ENCODE measurements at places on chromosomes 2 and 18.

DNA sequence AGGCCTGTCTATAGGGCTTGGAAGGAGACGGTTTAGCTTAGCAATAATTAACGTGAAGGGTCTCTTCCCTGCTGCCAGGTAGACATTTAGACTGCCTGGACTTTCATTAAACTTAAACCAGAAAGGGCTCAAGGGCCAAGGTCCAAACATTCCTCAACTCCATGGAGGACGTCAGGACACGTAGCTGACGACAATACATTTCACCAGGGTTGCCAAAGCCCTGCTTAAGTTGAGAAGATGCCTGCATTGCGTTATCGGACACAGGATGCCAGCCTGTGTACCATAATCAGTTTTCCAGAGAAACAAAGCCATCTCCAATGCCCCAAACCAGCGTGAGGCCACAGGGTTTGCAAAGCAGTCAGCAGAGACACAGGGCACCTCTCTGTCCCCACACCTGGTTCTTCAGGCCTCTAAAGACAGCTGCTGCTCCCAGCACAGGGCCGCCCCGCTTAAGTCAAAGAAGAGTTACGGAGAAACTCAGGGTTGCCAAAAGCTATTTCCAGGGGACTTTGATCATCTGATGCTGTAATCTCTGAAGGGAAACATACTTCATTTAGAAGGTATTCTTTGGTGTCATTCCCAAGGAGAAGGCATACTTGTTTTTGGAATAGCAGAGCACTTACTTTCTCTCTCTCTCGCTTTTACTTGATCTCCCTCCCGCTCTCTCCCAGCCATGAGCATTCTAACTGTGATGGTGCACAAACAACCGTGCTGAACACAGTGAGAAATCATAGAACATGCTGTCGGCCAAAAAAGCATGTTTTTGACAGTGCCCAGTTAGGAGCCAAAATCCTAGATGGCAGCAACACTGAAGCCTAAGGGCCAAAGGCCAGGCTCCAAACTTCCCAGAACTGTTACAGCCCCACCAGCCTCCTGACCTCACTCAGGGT is 46.0 kb downstream of the TTC32 start:
- no peak for DNase-seq

DNA sequence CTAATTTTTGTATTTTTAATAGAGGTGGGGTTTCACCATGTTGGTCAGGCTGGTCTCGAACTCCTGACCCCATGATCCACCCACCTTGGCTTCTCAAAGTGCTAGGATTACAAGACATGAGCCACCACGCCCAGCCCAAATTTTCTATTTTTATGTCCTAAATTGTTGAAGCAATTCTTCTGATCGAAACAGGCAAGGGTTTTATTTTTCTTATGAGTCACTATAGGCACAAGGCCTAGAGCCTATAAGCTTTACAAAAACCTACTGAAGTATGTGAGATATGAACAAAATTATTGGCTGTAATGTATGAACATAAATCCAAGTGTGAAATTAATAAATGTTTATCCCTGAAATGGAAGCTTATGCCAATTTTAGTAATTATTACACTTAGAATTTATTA is 464.2 kb upstream of the NRP2 start:
- DNase-seq, result no peak

- DNase-seq, result no peak
Observed at GRCh38 chr2:45505138-45505537, 105.9 kb downstream of the SRBD1 start.

DNA sequence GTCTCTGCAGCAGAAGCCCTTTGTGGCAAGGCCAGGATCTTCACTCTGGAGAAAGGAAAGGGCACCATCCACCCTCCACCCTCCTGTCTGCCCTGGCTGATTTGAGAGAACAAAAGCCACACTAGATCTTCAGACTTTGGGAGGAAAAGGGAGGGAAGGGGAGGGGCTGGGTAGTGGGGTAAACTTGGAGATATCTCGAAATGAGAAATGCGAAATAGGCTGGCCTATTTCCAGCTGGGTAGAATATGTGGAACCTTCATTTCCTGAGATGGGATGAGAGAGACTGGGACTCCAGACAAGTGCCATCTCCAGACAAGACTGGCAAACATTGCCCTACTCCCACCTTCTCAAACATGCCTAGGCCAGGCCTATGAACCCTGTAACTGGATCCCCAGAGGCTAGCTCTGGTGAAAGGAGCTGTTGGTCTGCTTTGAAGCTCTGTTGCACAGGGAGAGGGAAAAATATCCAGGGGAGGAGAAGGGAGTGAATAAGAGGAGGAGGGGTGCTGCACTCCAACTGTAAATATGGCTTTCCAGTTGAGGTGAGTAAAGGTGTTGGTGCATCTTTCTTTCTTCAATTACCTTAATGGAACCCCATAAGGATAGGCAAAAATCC is 1.7 kb downstream of the HOXD12 start:
- DNase-seq, result no peak

- DNase-seq, result no peak
Observed at GRCh38 chr2:224925810-224926100, 116.5 kb downstream of the DOCK10 start.

GRCh38 chr18:69158944-69159343 is 241.7 kb upstream of the DOK6 start:
- DNase-seq, result no peak

DNA sequence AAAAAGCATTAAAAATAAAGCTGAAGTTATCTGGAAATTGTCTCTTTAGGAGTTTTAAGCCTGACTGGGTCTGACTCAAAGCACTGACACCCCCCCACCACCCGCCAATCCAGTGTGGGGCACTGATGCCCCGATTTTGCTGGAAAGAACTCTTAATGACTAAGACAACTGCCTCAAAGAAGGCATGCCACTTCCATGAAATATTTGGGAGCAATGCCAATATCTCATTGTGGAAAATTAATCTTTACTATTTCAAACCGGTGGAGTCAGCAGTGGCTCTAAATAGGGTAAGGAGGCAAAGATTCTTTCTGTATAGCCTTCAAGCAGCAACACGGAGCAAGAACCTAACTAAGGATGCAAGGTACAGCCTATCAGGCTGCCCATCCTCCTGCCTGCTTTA is 4.5 kb downstream of the FKBP7 start:
- DNase-seq, result no peak

DNA sequence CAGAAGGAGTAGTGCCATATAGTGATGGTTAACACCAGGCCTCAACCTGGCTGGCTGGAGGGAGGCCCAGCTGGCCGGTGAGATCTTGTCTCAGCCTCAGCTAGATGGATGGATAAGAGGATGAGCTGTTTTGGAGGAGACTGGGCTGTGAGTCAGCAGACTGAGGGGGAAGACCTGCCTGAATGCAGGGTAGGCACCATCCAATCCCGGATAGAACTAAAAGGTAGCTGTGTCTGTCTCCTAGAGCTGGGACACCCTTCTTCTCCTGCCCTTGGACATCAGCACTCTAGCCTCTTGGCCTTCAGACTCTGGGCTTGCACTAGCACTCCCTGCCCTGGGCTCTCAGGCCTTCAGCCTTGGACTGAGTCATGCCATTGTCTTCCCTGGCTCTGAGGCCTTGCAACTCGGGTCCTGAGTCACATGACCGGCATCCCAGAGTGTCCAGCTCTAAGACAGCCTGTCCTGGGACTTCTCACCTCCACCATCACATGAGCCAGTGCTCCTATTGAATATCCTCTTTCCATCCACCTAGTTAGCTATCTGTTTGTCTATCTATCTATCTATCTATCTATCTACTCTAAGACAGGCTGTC is 131.3 kb downstream of the TPO start:
- DNase-seq, result no peak
